ENCODE measurements at places on chromosomes 4 and X.
A peak's percentile ranks its signal among the peaks of the same experiment; 100 is the strongest.

GRCh38 chr4:139256349-139256748 is 23.7 kb downstream of the MGARP start:
- H3K4me1 ChIP-seq, result no peaks in the 10 kb centered on the region
- H3K4me3 ChIP-seq, result no peak overlapping the region
- no peak overlapping the region for H3K27ac ChIP-seq
- H3K36me3 ChIP-seq, result no peaks in the 10 kb centered on the region
- H3K27me3 ChIP-seq, result no peaks in the 10 kb centered on the region
- DNase-seq, result no peak

DNA sequence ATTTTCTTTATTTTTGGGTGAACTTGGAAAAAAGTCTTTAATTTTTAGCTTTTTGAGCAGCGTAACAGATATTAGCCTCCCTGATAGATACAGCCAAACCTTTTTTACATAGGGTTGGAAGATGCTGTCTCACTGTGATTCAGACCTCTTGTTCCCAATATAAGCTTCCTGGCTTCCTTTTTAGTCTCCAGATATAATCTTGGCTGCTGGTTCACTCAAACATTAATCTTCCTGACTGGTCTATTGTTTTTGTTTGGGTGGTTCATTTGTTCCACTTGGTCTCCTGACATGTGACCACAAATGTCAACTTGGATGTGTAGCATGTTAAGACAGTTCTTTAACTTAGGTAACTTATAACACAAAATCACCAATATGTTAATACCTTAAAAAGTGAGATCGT is 23.0 kb downstream of the RPA4 start:
- no peaks in the 10 kb centered on the region for H3K4me1 ChIP-seq
- DNase-seq, result no peak
- no peaks in the 10 kb centered on the region for H3K36me3 ChIP-seq
- H3K4me3 ChIP-seq, result no peak overlapping the region

DNA sequence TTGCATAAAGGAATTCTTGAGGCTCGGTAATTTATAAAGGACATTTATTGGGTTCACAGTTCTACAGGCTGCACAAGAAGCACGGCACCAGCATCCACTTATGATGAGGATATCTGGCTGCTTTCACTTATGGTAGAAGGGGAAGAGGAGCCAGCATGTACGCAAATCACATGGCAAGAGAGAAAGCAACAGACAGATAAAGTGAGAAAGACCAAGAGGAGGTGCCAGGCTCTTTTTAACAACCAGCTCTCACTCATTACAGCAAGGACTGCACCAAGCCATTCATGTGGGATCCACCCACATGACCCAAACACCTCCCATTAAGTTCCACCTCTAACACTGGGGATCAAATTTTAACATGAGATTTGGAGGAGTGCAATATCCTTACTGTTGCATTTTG is 1198.2 kb downstream of the ADGRL3 start:
- H3K27me3 ChIP-seq, result no peaks in the 10 kb centered on the region
- no peak for DNase-seq
- no peaks in the 10 kb centered on the region for H3K4me1 ChIP-seq
- H3K27ac ChIP-seq, result no peak overlapping the region

DNA sequence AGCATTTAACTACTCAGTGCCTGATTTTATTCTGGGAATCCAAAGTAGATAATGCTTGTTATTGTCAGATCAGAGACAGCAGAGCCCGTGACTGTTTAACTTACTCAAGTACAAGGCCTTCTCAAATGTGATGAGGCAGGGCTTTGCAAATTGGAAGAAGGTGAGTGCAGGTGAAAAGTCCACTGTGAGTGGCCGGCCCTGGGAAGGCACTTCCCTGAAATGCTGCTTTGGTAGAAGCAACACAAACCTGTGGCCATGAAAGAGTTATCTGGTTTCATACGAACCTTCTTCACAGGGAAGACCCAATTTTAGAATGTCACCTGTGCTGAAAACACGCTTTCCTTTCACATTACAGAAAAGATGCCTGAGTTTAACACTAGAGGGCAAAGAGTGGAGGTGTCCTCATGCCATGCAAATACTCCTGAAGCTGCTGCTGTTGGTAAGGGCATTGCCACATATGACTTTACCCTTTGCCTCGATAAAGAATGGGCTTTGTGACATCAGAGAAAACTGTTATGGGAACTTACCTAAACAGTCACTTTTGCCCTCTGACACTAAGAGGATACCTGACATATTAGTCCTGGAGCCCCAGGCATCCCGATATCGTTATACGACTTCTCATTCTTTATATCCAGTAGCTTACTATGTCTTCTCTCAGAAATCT is 8.0 kb downstream of the PPARGC1A start:
- H3K36me3 ChIP-seq, result no peaks in the 10 kb centered on the region
- H3K27me3 ChIP-seq, result no peaks in the 10 kb centered on the region
- H3K27ac ChIP-seq, result no peak overlapping the region
- DNase-seq, result no peak
- no peak overlapping the region for H3K4me3 ChIP-seq
- peaks cover 29% of the 10 kb centered on the region for H3K4me1 ChIP-seq

- H3K27me3 ChIP-seq, result no peaks in the 10 kb centered on the region
- no peak overlapping the region for H3K4me3 ChIP-seq
- peak; percentile 59 for DNase-seq
- no peak overlapping the region for H3K27ac ChIP-seq
- no peaks in the 10 kb centered on the region for H3K36me3 ChIP-seq
- H3K4me1 ChIP-seq, result no peaks in the 10 kb centered on the region
Observed at GRCh38 chrX:119118780-119119395, 8.7 kb downstream of the KIAA1210 start.

GRCh38 chr4:163603257-163603656 is 108.8 kb downstream of the TMA16 start:
- DNase-seq, result no peak
- no peaks in the 10 kb centered on the region for H3K4me1 ChIP-seq
- H3K36me3 ChIP-seq, result no peaks in the 10 kb centered on the region
- no peak overlapping the region for H3K27ac ChIP-seq
- H3K4me3 ChIP-seq, result no peak overlapping the region

GRCh38 chrX:8084006-8084405 is 87.1 kb downstream of the VCX2 start:
- no peak overlapping the region for H3K4me3 ChIP-seq
- H3K27ac ChIP-seq, result no peak overlapping the region
- H3K36me3 ChIP-seq, result no peaks in the 10 kb centered on the region
- no peak for DNase-seq

GRCh38 chr4:135744928-135745327 is 1543.3 kb upstream of the PABPC4L start:
- no peak for DNase-seq
- H3K27ac ChIP-seq, result no peak overlapping the region
- H3K27me3 ChIP-seq, result no peaks in the 10 kb centered on the region
- H3K36me3 ChIP-seq, result no peaks in the 10 kb centered on the region

DNA sequence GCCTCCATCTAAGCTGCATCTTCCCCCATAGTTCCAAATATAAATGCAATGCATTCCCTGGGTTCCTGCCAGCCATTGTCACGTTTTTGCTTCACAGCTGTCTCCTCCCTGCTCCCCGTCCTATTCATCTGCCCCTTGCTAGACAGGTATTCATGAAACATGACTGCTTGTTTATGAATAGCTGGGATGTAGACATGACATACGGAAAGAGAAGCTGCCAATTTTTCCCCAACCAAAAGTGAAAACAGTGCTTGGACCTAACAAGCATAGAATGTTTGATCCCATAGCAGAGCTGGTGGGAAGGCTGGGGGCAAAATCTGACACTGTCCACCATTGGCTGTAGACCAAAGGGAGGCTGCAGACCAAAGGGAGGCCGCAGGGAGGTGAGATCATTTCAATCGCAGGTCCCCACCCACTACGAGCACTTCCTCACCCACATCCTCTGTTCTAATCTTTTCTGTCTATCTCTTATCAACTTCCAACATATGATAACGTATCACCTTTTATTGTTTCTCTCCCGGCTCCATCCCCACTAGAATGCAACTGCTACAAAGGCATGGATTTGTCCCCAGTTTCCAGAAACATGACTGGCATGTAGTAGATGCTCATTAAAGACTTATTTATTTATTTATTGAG is 8.5 kb upstream of the GYG2 start:
- no peaks in the 10 kb centered on the region for H3K4me1 ChIP-seq
- DNase-seq, result no peak
- no peaks in the 10 kb centered on the region for H3K36me3 ChIP-seq
- H3K4me3 ChIP-seq, result no peak overlapping the region
- no peaks in the 10 kb centered on the region for H3K27me3 ChIP-seq
- no peak overlapping the region for H3K27ac ChIP-seq

- H3K4me1 ChIP-seq, result no peaks in the 10 kb centered on the region
- no peak overlapping the region for H3K27ac ChIP-seq
- H3K36me3 ChIP-seq, result no peaks in the 10 kb centered on the region
- H3K27me3 ChIP-seq, result no peaks in the 10 kb centered on the region
- peak; percentile 32 for DNase-seq
- no peak overlapping the region for H3K4me3 ChIP-seq
Observed at GRCh38 chr4:180635281-180635680, 1607.9 kb upstream of the TENM3 start.

DNA sequence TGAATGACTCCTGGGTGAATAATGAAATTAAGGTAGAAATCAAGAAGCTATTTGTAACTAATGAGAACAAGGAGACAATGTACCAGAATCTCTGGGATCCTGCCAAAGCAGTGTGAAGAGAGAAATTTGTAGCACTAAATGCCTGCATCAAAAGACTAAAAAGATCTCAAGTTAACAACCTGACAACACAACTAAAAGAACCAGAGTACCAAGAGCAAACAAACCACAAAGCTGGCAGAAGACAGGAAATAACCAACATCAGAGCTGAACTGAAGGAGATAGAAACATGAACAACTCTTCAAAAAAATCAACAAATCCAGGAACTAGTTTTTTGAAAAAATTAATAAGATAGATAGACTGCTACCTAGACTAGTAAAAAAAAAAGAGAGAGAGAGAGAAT is 8.4 kb downstream of the CFAP299 start:
- no peaks in the 10 kb centered on the region for H3K27me3 ChIP-seq
- no peaks in the 10 kb centered on the region for H3K4me1 ChIP-seq
- H3K27ac ChIP-seq, result no peak overlapping the region
- no peaks in the 10 kb centered on the region for H3K36me3 ChIP-seq
- no peak for DNase-seq

- H3K27ac ChIP-seq, result peak overlapping the region; percentile 66
- no peaks in the 10 kb centered on the region for H3K27me3 ChIP-seq
- peaks cover 7% of the 10 kb centered on the region for H3K36me3 ChIP-seq
Observed at GRCh38 chrX:23504895-23505294, 162.4 kb upstream of the PRDX4 start.

GRCh38 chrX:140524556-140524955 is 19.7 kb upstream of the SOX3 start:
- H3K4me1 ChIP-seq, result peaks cover 8% of the 10 kb centered on the region
- DNase-seq, result peak; percentile 25
- H3K4me3 ChIP-seq, result no peak overlapping the region
- H3K36me3 ChIP-seq, result no peaks in the 10 kb centered on the region
- no peaks in the 10 kb centered on the region for H3K27me3 ChIP-seq
- peak overlapping the region; percentile 94 for H3K27ac ChIP-seq

DNA sequence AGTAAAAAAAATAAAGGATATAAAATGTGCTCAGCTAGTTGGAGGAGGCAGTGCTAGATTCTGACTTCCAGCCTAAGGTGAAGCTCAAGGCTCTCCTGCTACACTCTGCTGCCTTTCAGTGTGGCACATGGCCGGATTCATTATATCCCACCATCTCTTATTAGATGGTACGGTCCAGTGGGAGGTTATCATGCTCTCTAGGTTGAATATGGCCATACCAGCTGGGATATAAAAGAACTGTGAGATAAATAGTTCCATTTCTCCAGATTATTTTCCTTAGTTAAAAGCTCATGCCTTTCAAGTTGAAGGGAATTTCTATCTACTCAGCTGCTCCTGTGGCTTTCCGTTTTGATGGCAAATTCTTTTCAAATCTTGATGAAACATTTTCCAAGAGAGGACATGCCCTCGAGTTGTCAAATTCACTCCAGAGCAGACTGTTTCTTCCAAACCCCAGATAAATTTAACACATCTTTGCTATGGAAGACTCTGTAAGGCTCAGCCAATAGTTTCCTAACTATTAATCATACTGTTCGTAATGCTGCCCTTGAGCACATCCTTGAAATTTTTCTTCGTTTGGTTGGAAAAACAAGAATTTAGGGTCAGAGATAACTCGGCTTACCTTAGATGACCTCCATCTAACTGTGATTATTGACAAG is 2.2 kb upstream of the MGARP start:
- H3K27ac ChIP-seq, result no peak overlapping the region
- H3K27me3 ChIP-seq, result peaks cover 12% of the 10 kb centered on the region
- H3K36me3 ChIP-seq, result peaks cover 6% of the 10 kb centered on the region

DNA sequence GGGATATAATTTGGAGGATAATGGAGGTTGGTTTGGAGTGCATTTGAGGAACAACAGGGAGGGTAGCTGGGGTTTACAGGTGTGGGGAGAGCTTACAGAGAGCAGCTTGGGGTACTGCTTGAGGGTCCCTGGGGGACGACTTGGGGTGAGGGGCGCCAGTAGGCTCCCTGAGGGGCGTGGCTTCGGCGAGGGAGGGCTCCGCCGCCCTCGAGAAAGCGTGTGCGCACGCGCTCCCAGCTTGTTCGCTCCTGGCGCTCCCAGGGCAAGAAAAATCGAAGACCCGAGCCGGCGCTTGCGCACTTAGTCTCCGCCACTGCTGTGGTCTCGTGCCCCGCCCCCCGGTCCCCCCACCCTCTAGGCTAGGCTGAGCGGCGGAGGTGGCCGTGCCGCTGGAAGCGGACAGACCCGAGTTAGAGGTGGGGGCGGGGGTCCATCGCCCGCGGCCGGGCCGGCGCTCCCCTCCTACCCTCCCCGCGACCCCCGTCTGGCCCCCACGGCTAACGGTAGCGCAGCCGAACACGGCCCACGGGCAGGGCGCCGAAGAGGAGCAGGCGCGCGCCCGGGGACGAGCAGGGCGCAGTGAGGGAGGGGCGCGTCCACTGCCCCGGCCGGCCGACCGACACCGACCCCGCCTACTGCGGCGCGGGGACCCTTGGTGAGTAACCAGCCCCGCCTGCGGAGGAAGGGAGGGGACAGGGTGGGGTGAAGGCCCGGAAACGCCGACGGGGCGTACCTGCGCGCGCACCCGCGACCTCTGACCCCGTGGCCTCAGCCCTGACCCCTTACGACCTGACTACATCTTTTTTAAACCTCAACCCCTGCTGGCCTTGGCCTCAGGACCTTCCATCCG is 5.4 kb upstream of the CCDC120 start:
- H3K4me3 ChIP-seq, result peak overlapping the region; percentile 73
- peaks cover 3% of the 10 kb centered on the region for H3K36me3 ChIP-seq
- peak; percentile 79 for DNase-seq
- peaks cover 2% of the 10 kb centered on the region for H3K4me1 ChIP-seq
